Heart right ventricle (tissue), 16 donors: ENCODE measurements at places on chromosomes 11 and 22. TPM values are rescaled to one million over a fixed set of nuclear protein-coding genes. Genes with fewer than 3 reads are reported as not detected.

DNA sequence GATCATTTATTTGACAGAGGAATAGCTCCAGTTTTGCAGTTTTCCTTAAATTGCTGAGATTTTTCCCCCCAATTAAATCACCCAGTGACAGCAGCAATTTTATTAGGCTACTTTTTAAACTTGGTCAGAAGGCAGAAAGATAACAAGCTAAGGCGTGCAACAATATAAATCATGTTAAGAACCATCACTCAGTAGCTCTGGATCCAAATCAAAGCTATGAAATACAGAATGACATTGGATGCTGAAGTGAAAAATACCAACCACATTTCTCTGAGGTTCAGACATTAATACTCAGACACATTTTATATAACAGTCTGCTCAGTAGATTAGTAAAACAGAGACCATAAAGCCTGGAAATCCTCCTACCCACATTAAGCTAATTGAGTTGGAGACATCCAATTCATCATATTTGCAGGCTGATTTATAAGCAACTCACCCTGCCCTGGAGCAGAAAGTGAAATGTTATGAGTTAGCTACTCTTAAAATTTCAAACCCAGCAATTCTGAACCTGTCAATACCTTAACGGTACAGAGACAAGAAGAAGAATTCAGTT lies 1108.4 kb downstream of the DLG2 start:
- no peak overlapping the region for H3K4me3 ChIP-seq
- H3K27me3 ChIP-seq: no peaks in the 10 kb centered on the region
- no peaks in the 10 kb centered on the region for H3K4me1 ChIP-seq
- no peak overlapping the region for H3K27ac ChIP-seq
- no peak for DNase-seq

DNA sequence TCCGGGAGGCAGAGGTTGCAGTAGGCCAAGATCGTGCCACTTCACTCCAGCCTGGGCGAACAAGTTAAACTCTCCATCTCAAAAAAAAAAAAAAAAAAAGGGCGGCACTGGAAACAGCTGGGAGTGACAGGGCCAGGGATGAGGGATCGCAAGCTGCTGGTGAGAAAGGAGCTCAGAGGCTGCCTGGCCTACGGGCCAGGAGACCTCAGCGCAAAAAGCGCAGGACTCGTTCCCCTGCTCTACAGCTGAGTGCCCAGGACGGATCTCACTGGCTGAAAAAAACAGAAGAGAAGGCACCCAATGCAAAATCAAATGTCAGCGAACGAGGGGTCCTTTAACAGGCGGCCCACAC lies 650 bp upstream of the NUP50 start:
- DNase-seq: no peak
- no peaks in the 10 kb centered on the region for H3K27me3 ChIP-seq
- peak overlapping the region; percentile 48 for H3K27ac ChIP-seq

DNA sequence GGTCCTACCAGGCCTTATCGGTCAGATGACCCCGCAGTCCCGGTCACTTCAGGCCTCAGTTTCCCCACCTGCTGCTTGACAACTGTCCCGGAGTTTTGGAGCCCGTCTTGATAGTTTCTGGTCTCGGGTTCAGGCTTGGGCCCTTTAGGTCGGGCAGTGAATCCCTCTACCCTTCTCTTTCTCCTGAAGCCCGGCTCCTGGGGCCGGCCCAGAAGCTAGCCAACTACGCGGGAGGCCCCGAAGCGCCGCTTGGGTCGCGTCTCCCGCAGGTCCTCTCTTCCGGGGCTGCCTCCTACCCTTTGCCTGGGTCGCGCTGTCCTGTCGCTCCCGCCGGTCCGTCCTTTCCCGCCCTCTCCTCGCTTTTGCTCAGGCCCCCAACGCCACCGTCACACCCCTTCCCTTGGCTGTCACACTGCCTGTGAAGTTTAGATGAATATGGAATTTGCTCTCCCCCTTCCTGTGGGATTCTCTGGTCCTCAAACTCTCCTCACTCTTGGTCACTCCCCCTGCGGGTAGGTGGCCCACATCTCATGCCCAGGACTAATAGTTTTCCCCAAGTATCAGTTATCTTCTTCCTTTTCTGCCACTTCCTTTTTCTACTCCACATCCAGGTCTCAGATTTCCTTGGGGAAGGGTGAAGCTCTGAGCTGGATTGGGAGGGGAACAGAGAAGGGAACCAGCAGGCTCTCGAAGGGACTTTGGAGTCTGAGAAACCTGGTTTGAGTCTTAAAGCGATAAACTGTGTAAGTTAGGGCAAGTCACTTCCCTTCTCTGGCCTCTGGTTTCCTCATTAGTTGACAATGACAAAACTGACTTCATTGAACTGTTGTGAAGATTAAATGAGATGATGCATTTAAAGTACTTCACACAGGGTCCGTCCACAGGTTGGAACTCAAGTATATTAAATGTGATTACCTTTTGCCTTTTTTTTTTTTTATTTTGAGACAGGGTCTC lies 790 bp downstream of the RAB1B start:
- H3K36me3 ChIP-seq: peaks cover 18% of the 10 kb centered on the region
- no peak for DNase-seq
- H3K4me3 ChIP-seq: peak overlapping the region; percentile 91

- H3K36me3 ChIP-seq: no peaks in the 10 kb centered on the region
- no peak for DNase-seq
- no peaks in the 10 kb centered on the region for H3K27me3 ChIP-seq
- peak overlapping the region; percentile 90 for H3K27ac ChIP-seq
- no peak overlapping the region for H3K4me3 ChIP-seq
- H3K4me1 ChIP-seq: peaks cover 51% of the 10 kb centered on the region
Observed at GRCh38 chr11:76672431-76673175, 2.1 kb upstream of the LRRC32 start.

Gene TSSK2
- polyA plus RNA-seq: 0.14 TPM

Gene NAALAD2
- polyA plus RNA-seq: 0.35 TPM

Gene GNAZ
- 2.1 TPM for polyA plus RNA-seq

Gene NCF4
- polyA plus RNA-seq: 10.5 TPM

- H3K4me1 ChIP-seq: no peaks in the 10 kb centered on the region
- DNase-seq: no peak
- H3K27ac ChIP-seq: no peak overlapping the region
- H3K4me3 ChIP-seq: no peak overlapping the region
Observed at GRCh38 chr11:6197466-6198200, 1.4 kb upstream of the OR52W1 start.

GRCh38 chr22:29400576-29400975 lies 12.2 kb upstream of the AP1B1 start:
- H3K4me1 ChIP-seq: no peaks in the 10 kb centered on the region
- H3K4me3 ChIP-seq: no peak overlapping the region
- no peaks in the 10 kb centered on the region for H3K27me3 ChIP-seq
- H3K27ac ChIP-seq: no peak overlapping the region

Gene KRTAP5-10
- not detected for polyA plus RNA-seq

GRCh38 chr22:17368554-17369438 lies 464 bp upstream of the CECR2 start:
- peak overlapping the region; percentile 81 for H3K4me3 ChIP-seq
- no peaks in the 10 kb centered on the region for H3K4me1 ChIP-seq
- no peaks in the 10 kb centered on the region for H3K36me3 ChIP-seq
- peaks cover 86% of the 10 kb centered on the region for H3K27me3 ChIP-seq
- peak; percentile 63 for DNase-seq

Gene NUDT8
- 48.1 TPM for polyA plus RNA-seq
